ENCODE measurements at places on chromosomes 2 and 18.

DNA sequence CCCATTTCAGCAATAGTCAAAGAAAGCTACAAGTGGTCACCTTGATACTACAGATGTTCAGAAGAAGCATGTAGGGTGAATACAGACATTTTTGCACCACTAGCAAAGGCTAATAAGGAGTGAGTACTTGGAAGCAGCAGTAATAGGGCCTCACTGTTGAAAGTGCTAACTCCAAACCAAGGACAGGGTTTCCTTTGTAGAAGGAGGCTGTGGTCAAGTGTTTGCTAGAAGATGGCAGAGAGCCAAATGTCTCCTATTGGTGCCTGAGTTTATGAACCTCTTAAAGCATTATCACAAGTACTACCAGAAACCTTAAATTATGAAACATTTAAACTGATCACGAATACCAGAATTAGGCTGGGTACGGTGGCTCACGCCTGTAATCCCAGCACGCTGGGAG, 308.1 kb downstream of the ZEB2 start:
- no peak for DNase-seq

DNA sequence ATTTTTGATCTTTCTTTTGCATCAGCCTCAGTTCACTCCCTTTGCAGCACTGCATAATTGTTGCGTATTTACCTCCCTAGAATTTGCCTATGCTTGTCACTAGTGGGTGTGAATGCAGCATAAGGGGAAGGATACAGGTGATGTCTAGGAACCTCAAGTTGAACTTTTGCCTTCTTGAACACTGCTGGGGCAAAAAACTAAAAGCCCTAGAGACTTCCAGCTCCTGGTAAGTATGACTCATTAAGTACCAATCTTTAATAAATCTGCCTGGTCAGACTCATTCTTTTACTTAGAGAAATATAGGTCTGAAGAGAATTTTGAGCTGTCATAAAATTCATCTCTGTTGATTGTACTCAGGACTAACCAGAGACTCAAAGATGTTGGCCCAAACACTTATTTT, 547.3 kb upstream of the FANCL start:
- DNase-seq = no peak

DNA sequence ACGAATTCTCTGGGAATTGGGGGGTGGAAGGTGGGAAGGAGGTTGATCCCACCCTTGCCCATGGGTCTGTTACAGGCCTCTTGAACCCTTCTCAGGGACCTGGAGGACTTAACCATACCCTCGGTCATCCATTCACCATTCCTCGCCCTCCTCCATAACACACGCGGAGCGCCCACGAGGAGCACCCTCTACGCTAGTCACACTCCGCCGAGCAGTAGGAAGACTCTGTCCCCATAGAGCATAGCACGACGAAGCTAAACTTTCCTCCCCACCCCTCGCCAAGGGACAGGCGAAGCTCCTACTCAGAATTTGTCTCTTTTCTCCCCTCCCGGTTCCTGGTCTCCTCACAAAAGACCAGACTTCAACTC, 611 bp upstream of the ITSN2 start:
- DNase-seq = no peak

DNA sequence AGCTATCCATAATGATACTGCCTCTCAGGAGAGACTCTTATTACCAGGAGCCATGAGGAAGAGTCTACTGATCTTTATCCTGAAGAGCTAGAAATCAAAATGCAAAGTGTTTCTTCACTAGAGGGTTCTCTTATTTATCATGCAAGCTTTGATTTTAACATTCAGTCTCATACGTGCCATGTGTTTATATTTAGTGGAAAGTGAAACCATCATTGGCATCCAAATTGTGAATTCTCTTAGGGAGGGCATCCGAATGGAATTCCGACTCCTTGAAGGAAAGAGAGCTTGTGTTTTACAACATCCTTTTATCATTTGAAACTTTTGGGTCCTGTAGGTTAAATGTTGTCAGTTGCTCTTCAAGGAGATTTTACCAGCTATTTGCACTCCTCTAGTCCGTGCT, 170.4 kb upstream of the SESTD1 start:
- no peak for DNase-seq

DNA sequence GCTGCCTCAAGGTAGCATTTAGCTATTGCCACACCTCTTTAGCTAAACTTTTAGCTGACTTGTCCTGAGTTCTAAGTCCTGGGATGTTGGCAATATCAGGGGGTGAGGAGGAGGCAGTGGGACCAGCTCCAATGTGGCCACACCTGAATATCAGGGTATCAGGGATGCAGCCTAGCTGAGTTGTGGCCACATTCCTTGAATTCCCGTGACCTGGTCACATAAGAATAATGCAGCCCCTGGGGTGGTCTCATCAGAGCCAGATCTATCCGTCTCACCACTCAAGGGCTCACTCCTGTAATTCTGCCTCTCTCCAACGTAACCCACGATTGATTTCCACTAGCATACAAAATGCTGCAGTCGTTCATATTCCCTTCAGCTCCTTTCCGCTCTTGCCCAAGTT, 11.6 kb upstream of the TAF1B start:
- DNase-seq = no peak

DNA sequence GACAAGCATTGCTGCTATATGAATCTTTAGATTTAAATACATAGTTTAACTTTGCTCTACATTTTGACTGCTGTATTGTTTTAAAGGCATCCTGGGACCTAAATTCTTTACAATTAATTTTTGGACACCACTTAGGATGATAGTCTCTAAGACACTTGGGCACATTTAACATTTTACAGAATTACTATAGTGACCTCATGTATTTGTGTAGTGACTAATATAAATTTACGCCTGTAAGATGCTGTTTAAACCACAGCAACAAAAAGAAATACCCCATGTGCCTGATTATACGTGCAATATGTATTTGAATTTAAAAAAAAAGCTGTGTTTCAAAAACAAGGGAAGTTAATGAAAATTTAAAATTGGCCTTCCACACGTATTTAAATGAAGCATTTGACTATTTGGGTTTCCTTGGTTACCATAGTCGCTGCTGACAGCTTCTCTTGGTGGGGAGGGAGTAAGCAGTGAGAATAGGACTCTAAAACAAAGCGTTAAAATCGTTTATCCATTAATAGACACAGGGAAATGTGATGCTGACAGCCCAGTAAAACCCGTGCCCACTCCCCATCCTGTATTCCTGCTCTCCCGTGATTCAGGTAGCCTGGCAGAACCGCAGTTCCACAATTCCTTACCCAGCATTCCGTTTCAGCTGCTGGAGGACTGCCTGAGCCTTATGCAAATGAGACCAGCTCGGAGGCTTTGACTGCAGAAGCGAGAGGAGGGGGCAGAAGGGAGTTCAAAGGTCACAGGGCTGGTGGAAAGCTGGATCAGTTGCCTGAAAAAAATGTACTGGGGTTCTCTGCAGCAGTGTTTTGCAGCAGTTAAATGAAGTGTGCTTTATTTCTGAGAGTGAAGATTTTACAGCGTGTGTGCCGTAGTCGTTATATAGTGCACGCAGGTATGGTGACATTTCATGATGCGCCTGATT, 104.3 kb downstream of the CSRNP3 start:
- DNase-seq = peak; percentile 72

GRCh38 chr2:160402501-160402900, 91.1 kb downstream of the RBMS1 start:
- no peak for DNase-seq

GRCh38 chr2:217808326-217808725, 194.5 kb downstream of the TNS1 start:
- DNase-seq = no peak

- no peak for DNase-seq
Observed at GRCh38 chr18:13067966-13068365, 76.8 kb downstream of the CEP192 start.

- DNase-seq = no peak
Observed at GRCh38 chr2:129754831-129755230, 224.6 kb upstream of the RAB6C start.

DNA sequence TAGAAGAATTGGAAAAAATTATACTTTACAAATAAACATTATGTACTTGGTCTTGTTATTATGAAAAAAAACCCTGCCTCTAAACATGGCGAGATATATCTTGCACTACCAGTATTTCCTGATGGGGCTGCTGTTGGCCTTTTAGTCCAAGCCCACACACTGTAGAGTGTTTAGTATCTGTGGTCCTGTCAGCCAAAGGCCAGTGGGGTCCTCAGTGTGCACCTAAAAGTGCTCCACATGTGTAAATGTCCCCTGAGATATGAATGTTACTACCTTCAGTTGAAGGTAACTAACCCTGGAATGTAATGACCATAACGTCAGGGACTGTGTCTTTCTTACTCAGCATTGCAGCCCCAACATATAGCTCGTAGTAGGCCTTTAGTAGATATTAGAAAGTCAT, 71.1 kb upstream of the HK2 start:
- no peak for DNase-seq

- DNase-seq = no peak
Observed at GRCh38 chr2:217666338-217666737, 336.5 kb downstream of the TNS1 start.

- no peak for DNase-seq
Observed at GRCh38 chr2:181616715-181617114, 40.2 kb downstream of the CERKL start.

- DNase-seq = no peak
Observed at GRCh38 chr2:23122681-23123215, 262.2 kb upstream of the KLHL29 start.

DNA sequence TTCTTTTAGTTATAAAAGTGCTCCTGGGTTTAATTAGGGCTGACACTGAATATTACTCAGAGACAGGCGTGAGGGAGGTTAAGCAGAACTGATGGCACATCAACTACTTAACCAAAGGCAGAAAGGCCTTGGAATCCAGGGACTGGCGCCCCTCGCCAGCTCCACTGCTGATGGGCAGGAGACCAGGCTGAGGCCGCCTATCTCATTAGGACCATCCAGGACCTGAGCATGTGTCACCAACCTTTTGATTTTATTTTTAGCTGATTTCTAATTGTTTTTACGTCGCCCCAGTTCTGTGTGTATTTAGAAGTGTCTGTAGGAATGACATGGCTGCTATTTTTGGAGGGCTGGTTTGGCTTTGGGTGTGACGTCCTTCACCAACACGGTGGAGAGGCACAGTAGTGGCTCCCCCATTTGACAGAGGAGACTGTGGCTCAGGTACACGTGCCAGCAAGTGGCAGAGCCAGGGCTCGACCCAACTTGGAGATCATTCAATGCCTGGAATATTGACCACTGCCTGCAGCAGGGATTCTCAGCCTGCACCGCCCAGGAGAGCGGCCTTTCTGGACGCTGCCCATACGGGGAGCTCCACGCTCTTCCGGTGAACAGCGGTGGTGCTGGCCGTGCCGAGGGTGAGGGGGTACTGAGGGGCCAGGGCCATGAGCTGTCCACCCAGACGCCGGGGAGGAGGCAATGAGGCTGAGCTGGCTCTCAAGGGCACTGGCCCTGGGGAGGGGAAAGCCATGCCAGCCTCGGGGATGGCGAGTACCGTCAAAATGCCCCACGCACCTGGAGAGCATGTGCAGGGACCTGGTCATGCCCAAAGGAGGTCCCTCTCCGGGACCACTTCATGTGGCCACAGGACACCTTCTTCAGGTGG, 205.7 kb downstream of the ASB1 start:
- no peak for DNase-seq

DNA sequence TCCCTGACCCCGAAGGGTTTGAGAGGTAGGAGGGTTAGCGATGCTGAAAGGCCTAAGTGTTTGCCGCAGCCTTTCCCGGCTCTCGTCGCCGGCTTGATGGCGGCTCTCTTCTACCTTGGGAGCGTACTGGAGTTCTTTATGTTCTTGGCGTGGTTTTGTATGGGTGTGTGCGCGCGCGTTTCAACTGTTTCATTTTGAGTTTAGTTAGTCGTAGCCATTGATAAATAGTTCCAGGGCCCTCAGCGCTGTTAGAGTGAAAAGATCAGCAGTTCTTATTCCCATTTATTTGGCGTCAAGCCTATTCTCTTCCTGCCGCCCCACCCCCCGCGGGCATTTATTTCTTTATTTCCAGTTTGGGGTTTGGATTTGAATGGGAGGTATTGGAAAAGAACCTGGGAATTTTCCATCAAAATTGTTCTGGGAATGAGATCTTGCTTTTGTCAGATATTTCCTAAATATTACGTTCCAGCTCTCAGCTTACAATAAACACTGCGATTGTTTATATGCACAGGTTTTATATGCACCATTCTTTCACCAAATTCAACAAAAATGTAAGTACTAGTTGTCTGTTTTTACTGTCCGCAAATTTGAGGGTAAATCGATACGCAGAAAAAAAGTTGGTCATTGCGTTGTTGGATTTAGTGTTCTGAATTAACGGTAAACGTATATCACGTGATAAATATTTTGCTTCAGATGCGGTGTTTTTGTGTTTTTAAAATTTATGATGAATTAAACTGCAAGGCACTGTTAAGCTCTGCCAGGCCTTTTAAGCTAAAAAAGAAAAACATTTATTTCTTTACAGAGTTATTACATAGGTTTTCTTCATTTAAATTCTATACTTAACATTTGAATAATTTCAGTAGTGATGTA, 954 bp downstream of the CCNT2 start:
- no peak for DNase-seq

- no peak for DNase-seq
Observed at GRCh38 chr18:76203552-76203951, 291.5 kb downstream of the ZNF516 start.

- DNase-seq = peak; percentile 88
Observed at GRCh38 chr2:70647873-70648481, 94.4 kb upstream of the TGFA start.

DNA sequence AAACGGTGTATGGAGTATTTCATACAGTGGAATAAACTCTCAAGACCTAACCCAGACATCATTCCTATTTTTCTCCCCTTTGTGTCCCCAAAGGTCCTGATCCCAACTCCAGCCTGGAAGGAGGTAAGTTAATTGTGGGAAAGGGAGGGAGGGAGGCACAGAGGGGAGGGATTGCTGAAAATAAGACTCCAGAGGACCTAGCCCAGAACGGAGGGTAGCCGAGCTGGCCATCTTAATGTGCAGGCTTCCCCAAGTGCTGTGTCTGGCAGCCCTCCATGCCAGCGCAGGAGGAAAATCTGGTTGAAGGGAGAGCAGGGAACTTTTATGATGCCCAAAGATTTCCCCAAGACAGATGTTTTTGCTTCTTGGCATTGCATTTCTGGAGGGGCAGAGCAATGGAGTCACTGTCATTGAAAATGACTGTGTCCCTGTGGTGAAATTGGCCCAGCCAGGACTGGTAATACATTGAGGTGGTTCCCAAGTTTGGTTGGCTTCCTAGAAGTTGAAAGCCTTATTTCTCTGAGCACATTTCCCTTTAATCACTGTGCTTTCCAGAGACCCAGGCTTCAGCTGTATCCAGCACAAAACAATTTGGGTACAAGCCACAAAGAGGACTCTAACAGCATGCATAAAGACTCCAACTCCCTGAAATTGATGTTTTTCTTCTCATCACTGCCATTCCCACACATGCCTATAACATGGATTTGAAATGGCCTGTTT, 202.7 kb downstream of the AGPS start:
- no peak for DNase-seq
